T-cell (primary cell): ENCODE measurements at places on chromosomes 3 and 15.

DNA sequence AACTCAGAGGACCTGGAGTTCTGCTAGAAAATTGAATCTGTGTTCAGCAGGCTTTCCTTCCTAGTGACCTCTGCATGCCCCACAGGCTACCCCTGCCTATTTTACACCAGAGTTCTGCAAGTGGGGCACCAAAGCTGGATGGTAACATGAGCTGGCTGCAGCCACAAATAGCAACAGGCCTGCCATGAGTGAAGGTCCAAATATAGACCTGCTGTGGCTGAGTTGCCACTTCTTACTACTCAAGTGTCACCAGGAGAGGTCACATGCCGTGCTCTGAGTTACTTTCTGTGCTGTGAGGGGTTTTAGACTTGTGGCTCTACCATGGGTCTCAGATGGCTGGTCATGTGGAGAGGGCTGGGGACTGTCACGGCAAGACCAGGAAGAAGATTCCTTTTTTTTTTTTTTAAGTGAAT, at the start of gene FSD2:
Gene FSD2 (minus strand): TSS at position 76 of the 413 bp plus-strand sequence. CDS start 18,679 bp downstream, outside the sequence.
- no peak for DNase-seq

GRCh38 chr15:74403991-74404563, 29.7 kb downstream of the SEMA7A start:
- DNase-seq, result no peak

DNA sequence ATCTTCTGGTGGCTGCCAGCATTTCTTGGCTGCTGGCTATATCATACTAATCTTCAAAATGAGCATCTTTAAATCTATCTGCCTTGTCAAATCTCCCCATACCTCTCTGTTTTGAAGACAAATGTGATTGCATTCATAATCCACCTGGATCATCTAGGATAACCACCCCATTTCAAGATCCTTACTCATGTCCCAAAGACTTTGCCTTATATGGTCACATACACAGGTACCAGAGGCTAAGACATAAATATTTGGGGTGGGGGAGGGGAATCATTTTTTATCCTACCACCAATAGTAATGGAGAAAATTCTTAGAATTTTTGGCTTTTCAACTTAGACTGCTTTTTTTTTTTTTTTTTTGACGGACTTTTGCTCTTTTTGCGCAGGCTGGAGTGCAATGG, 970.8 kb downstream of the PLOD2 start:
- DNase-seq, result no peak

GRCh38 chr3:142209655-142210054, 15.7 kb downstream of the GK5 start:
- no peak for DNase-seq

GRCh38 chr3:153245661-153246060, 83.6 kb downstream of the RAP2B start:
- no peak for DNase-seq

DNA sequence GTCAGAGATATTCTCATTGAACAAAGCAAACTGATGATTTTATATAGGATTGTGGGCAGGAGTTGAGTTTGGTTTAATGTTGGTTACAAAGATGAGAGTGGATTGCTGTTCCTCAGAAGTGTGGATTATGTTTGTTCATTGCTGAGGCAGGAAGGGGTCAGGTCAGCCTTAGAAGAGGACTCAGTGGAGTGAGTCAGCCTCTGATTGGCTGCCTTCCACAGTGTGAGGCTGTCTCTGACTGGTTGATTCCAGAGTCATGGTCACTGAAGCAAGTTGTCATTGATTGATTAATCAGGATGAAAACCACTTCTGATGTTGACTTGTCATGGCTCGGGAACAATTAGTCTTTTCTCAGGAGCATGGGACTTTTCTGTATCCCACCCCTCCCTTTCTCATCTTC, 36.2 kb downstream of the KBTBD12 start:
- DNase-seq, result no peak

DNA sequence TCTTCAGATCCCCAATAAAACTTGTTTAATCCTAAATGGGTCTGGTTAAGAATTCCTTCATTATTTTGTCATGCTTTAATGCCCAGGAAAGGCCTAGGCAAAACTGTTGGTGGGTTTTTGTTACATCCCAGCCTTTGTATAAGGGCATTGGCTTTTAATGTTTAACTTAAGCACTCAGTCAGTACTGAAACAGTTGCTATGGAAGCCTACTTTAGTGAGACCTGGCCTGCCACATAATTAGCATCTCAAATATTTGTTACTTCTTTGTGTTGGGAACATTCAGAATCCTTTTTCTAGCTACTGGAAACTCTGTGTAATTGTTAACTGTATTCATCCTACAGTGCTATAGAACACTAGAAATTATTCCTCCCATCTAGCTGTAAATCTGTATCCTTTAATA, 369.6 kb upstream of the ATP10A start:
- no peak for DNase-seq

GRCh38 chr3:52477076-52477795, 17.9 kb upstream of the STAB1 start:
- DNase-seq, result no peak

- no peak for DNase-seq
These were observed 27.0 kb downstream of the HMCES start for GRCh38 chr3:129305592-129306091.

GRCh38 chr15:101639667-101640066, 12.5 kb downstream of the TM2D3 start:
- DNase-seq, result no peak
